Cortex of kidney (tissue), 1 donor: ENCODE measurements at places on chromosomes 1 and 21.

- no peak for DNase-seq
These were observed 10.2 kb upstream of the NCMAP start for GRCh38 chr1:24545662-24546061.

DNA sequence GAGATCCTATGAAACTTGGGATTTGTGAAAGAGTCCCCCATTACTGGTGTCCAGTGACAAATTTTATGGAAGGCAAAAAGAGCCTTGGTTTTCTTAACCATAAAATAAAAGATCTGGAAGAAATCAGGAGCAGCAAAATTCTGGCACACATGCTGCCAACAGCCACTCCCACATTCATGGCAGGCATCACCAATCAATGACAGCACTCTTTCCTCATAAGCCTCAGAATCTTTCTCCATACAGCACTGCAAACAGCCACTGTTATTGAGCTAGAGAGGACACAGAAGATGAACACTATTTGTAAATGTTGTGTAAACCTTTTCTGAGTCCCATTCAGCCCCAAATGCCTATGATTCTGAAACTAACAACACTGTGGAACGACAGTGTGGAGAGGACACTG, 162.2 kb downstream of the RRAGC start:
- no peak for DNase-seq

GRCh38 chr1:60502506-60502905, 428.9 kb upstream of the C1orf87 start:
- no peak for DNase-seq

GRCh38 chr1:41935226-41935625, 16.5 kb upstream of the HIVEP3 start:
- DNase-seq, result no peak
